Fibroblast of lung (primary cell): ENCODE measurements at places on chromosomes 2 and 18. TPM values are rescaled to one million over a fixed set of nuclear protein-coding genes. Genes with fewer than 3 reads are reported as not detected.

DNA sequence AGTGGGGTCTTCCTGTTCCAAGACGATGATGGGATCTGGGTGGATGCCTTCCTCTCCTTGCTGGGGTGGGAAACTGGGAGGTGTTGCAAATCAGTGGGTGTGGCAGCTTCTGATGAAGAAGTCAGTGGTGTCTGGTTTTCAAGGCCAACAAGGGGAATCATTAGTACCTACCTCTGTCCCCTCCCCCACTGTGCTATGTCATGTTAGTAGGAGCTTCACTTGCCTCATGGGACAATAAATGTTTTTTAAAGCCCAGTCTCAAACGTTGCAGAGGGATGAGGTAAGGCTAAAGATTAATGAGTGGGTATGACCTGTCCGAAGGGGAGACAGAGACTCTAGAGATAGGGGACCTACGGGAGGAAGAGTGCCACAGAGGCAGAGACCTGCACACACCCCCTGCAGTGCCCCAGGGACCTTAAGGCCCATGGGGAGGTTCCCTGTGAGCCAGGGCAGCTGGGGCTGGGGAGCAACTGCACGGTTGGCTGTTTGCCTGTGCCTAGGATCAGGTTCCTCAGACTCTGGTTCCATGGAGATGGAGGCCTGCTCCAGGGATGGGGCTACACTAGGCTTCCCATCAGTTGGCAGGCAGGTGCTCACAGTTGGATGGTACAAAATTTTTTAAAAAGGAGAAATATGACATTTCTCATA lies 37.8 kb upstream of the SLC1A4 start:
- DNase-seq = no peak

The ACADL gene
- total RNA-seq = 0.50 and 0.51 TPM in 2 replicates

The C1QL2 gene
- not detected in 2 replicates for total RNA-seq

DNA sequence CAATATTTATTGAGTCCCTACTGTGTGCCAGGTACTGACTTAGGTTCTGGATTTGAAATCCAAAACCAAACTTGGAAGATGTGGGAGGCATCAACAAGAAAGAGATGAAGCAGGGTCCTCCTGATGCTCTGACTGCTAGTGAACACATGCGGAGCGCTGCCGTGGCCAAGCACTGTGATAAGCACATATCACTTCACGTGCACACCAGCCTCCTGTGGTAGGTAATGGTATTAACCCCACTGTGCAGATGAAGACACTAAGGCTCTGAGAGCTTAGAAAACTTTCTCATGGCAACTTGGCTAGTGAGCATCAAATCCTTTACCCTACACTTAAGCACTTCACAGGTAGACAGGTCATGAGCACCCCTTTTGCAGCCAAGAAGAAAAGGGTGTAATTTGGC lies 216.1 kb downstream of the HAUS1 start:
- DNase-seq = no peak

DNA sequence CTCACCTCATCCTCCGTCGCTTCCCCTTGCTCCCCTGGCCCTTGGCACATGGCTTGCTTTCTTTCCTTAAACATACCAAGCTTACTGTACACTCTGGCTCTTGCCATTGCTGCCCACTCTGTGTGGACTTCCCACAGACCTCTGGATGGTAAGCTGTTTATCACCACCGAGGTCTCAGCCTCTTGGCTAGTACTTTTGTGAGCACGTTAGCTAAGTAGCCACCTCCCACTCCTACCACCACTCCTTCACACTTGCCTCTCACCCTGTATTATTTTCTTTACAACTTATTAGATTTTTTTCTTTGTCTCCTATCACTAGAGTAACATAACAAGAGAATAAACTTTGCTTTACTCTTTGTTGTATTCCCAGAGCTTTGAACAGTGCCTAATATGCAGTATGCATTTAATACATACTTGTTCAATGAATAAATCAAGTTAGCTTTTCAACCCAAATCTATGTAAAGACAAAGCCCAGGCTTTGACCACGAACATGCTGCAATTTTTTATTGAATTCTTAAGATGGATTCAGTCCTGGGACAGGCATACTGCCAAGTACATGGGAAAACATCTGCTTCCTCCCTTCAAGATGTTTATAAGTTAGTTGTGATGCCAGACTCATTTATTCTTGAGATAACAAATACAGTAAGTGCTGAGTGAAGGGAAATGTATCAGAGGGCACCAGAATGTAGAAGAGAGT lies 25.0 kb upstream of the MSGN1 start:
- DNase-seq = peak; percentile 81

GRCh38 chr2:43312755-43313641 lies 86.6 kb upstream of the ZFP36L2 start:
- DNase-seq = peak; percentile 95

The TNFRSF11A gene
- 0.26 and 0.66 TPM in 2 replicates for total RNA-seq

- DNase-seq = no peak
These were observed 815 bp downstream of the CNDP1 start for GRCh38 chr18:74534981-74535649.

- DNase-seq = no peak
These were observed 138.4 kb downstream of the ZNF516 start for GRCh38 chr18:76356666-76357065.
